ENCODE measurements at places on chromosomes 2 and 18. TPM values are rescaled to one million over a fixed set of nuclear protein-coding genes. Genes with fewer than 3 reads are reported as not detected.

DNAH7 gene
- total RNA-seq, result 0.36 TPM

CNDP1 gene
- total RNA-seq, result not detected

ANAPC1 gene
- total RNA-seq, result 50.7 TPM

CCBE1 gene
- 93.9 TPM for total RNA-seq

DNA sequence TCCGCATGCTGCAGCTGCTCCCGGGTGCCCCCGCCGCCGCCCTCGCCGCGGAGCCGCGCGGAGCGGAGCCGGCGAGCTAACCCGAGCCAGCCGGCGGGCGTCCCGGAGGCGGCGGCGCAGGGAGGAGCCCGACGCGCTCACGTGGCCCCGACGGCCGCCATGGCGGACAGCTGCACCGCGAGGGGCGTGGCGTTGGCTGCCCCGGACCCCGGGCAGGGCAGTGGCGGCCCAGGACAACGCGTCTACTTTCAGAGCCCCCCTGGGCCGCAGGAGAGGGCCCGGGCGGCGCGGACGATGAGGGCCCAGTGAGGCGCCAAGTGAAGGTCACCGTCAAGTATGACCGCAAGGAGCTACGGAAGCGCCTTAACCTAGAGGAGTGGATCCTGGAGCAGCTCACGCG is 30.0 kb upstream of the CCNYL1 start:
- H3K27ac ChIP-seq, result no peak overlapping the region
- no peaks in the 10 kb centered on the region for H3K27me3 ChIP-seq
- no peak overlapping the region for H3K4me3 ChIP-seq
- no peaks in the 10 kb centered on the region for H3K36me3 ChIP-seq

DNA sequence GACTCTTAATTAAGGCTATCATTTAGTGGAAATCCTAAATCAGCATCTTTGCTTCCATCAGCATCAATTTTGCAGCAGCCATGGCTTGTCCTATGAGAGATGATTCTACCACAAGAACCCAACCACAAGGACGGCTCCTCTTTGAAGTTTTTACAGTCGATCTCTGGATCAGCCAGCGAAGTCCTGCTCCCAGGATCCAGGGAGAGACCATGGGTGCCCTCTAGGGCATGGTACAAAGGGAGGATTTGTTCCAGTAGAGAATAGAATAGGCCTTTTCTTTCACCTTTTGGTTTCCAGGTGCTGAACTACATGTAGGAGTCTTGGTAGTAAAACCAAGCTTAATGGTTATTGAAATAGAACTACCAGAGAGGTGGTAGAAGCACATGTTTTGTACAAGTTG is 52.7 kb downstream of the TMEM200C start:
- no peaks in the 10 kb centered on the region for H3K36me3 ChIP-seq
- H3K27ac ChIP-seq, result no peak overlapping the region
- H3K4me1 ChIP-seq, result no peaks in the 10 kb centered on the region

CYS1 gene
- total RNA-seq, result under 0.01 TPM

- H3K27ac ChIP-seq, result no peak overlapping the region
- H3K4me1 ChIP-seq, result peaks cover 9% of the 10 kb centered on the region
- DNase-seq, result peak; percentile 32
- no peaks in the 10 kb centered on the region for H3K27me3 ChIP-seq
- no peak overlapping the region for H3K4me3 ChIP-seq
Measured at GRCh38 chr18:8685141-8685913, 20.0 kb upstream of the MTCL1 start.

RSAD2 gene
- not detected for total RNA-seq

GRCh38 chr2:29983308-29983707 is 61.9 kb upstream of the ALK start:
- no peaks in the 10 kb centered on the region for H3K27me3 ChIP-seq
- H3K4me1 ChIP-seq, result no peaks in the 10 kb centered on the region
- no peak overlapping the region for H3K4me3 ChIP-seq
- no peak overlapping the region for H3K27ac ChIP-seq

ABCG5 gene
- total RNA-seq, result not detected

DNA sequence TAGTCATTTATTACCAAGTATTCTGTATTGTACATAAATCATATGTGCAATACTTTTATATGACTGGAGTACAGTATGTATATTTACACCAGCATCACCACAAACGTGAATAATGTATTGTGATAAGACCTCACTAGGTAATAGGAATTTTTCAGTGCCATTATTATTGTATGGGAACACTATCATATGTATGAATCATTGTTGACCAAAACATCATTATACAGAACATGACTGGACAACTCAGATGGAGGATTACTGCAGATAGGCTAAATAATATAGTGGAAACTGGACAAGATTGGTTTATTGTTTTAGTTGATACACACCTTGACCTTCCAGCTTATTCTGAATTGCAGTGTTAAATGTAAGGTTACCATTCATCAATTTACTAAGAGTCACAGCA is 33.4 kb downstream of the VAPA start:
- no peak overlapping the region for H3K4me3 ChIP-seq
- peak; percentile 28 for DNase-seq
- H3K27me3 ChIP-seq, result no peaks in the 10 kb centered on the region
- peaks cover 3% of the 10 kb centered on the region for H3K4me1 ChIP-seq
- peaks cover 26% of the 10 kb centered on the region for H3K36me3 ChIP-seq
- H3K27ac ChIP-seq, result no peak overlapping the region

- no peak overlapping the region for H3K4me3 ChIP-seq
- H3K27me3 ChIP-seq, result no peaks in the 10 kb centered on the region
- DNase-seq, result no peak
- H3K36me3 ChIP-seq, result no peaks in the 10 kb centered on the region
- no peak overlapping the region for H3K27ac ChIP-seq
Measured at GRCh38 chr2:32768387-32769174, 140.7 kb downstream of the TTC27 start.

RFTN2 gene
- total RNA-seq, result 2.3 TPM

DNA sequence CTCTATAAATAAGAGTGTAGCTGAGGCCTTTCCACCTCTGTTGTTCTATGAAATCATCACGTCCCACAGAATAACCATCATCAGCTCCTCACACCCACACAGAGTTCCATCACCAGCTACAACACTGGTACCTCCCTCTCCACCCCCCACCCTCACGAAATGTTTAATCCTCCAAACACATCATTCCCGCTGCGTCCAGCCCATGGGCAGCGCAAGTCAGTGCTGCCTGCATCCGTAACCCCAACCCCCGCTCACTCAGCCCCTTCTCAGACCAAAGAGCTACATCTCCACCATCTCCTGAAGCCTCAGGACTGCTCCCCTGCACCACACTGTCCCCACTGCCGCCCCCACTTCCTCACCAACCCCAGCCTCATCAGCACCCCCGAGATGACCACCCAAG is 19.4 kb downstream of the DNMT3A start:
- no peak overlapping the region for H3K4me3 ChIP-seq
- peaks cover 10% of the 10 kb centered on the region for H3K36me3 ChIP-seq
- H3K4me1 ChIP-seq, result peaks cover 11% of the 10 kb centered on the region
- no peak overlapping the region for H3K27ac ChIP-seq
- DNase-seq, result no peak

DNA sequence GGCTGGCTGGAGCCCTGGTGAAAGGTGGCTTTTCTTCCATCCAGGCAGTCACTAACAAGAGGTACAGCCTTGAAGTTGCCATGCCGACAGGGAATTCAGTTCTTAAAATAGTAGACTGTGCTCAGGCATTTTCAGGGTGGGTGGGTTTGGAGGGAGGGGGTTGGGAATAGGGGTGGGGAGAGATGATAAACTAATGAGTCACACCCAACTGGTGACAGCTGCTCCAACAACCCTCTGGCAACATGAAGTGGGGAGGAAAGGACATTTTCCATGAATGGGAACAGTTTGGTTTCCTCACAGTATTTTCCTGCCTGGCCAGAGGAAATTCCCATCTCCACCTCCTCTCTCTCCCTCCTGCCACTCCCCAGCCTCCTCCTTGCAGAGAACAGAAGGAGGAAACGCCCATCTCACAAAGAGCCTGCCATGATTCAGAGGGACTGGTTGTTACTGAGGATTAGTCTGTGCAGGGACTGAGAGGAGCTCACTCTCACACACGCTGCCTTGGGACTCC is 113.0 kb upstream of the SLC1A4 start:
- H3K27me3 ChIP-seq, result peaks cover 25% of the 10 kb centered on the region
- DNase-seq, result peak; percentile 71
- no peaks in the 10 kb centered on the region for H3K36me3 ChIP-seq
- H3K4me3 ChIP-seq, result no peak overlapping the region

AGXT gene
- not detected for total RNA-seq

GRCh38 chr18:37547196-37547827 is 18.3 kb downstream of the CELF4 start:
- H3K27me3 ChIP-seq, result no peaks in the 10 kb centered on the region
- H3K4me1 ChIP-seq, result no peaks in the 10 kb centered on the region
- H3K4me3 ChIP-seq, result no peak overlapping the region
- H3K27ac ChIP-seq, result no peak overlapping the region
- H3K36me3 ChIP-seq, result no peaks in the 10 kb centered on the region

- H3K27ac ChIP-seq, result no peak overlapping the region
- peaks cover 14% of the 10 kb centered on the region for H3K36me3 ChIP-seq
- no peak overlapping the region for H3K4me3 ChIP-seq
- peaks cover 16% of the 10 kb centered on the region for H3K4me1 ChIP-seq
- H3K27me3 ChIP-seq, result no peaks in the 10 kb centered on the region
Measured at GRCh38 chr18:36813824-36814223, 15.0 kb downstream of the TPGS2 start.

- H3K4me1 ChIP-seq, result peaks cover 2% of the 10 kb centered on the region
- peak; percentile 74 for DNase-seq
- H3K4me3 ChIP-seq, result no peak overlapping the region
- no peaks in the 10 kb centered on the region for H3K36me3 ChIP-seq
- no peaks in the 10 kb centered on the region for H3K27me3 ChIP-seq
- no peak overlapping the region for H3K27ac ChIP-seq
Measured at GRCh38 chr18:40841467-40841866, 1113.6 kb upstream of the PIK3C3 start.

GRCh38 chr2:11388262-11389051 is 44.0 kb upstream of the ROCK2 start:
- DNase-seq, result no peak
- peaks cover 30% of the 10 kb centered on the region for H3K4me1 ChIP-seq
- H3K36me3 ChIP-seq, result no peaks in the 10 kb centered on the region
- no peak overlapping the region for H3K4me3 ChIP-seq
- H3K27ac ChIP-seq, result no peak overlapping the region

GRCh38 chr2:84906900-84907714 is 1.7 kb downstream of the TMSB10 start:
- no peaks in the 10 kb centered on the region for H3K27me3 ChIP-seq
- H3K27ac ChIP-seq, result peak overlapping the region; percentile 93
- peak overlapping the region; percentile 86 for H3K4me3 ChIP-seq
- H3K36me3 ChIP-seq, result peaks cover 22% of the 10 kb centered on the region
- peak; percentile 75 for DNase-seq

SERPINB10 gene
- total RNA-seq, result not detected

- no peaks in the 10 kb centered on the region for H3K27me3 ChIP-seq
- H3K27ac ChIP-seq, result no peak overlapping the region
- no peaks in the 10 kb centered on the region for H3K36me3 ChIP-seq
- H3K4me1 ChIP-seq, result no peaks in the 10 kb centered on the region
- peak; percentile 46 for DNase-seq
Measured at GRCh38 chr2:58146707-58147106, 94.4 kb downstream of the FANCL start.

DNA sequence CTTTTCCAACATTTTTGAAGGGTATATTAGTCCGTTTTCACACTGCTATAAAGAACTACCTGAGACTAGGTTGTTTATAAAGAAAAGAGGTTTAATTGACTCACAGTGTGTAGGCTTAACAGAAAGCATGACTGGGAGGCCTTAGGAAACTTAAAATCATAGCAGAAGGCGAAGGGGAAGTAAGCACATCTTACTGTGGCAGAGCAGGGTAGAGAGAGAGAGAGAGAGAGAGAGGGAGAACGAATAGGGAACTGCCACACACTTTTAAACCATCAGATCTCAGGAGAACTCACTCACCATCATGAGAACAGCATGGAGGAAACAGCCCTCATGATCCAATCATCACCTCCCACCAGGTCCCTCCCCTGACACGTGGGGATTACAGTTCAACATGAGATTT is 420.3 kb downstream of the SOCS6 start:
- H3K36me3 ChIP-seq, result no peaks in the 10 kb centered on the region
- H3K4me3 ChIP-seq, result no peak overlapping the region
- no peaks in the 10 kb centered on the region for H3K27me3 ChIP-seq

- peaks cover 9% of the 10 kb centered on the region for H3K4me1 ChIP-seq
- no peak overlapping the region for H3K27ac ChIP-seq
- peaks cover 29% of the 10 kb centered on the region for H3K36me3 ChIP-seq
- no peaks in the 10 kb centered on the region for H3K27me3 ChIP-seq
- no peak overlapping the region for H3K4me3 ChIP-seq
Measured at GRCh38 chr2:200814276-200814815, 2.6 kb downstream of the BZW1 start.

GRCh38 chr18:75204269-75204731 is 4.6 kb downstream of the PTGR3 start:
- peak; percentile 36 for DNase-seq
- H3K4me3 ChIP-seq, result peak overlapping the region; percentile 66
- peaks cover 16% of the 10 kb centered on the region for H3K36me3 ChIP-seq
- peak overlapping the region; percentile 97 for H3K27ac ChIP-seq

OSBPL6 gene
- total RNA-seq, result 3.2 TPM

GRCh38 chr2:21489080-21489479 is 365.3 kb downstream of the TDRD15 start:
- no peak overlapping the region for H3K4me3 ChIP-seq
- DNase-seq, result no peak
- H3K4me1 ChIP-seq, result no peaks in the 10 kb centered on the region
- H3K36me3 ChIP-seq, result no peaks in the 10 kb centered on the region
- H3K27ac ChIP-seq, result no peak overlapping the region

DNA sequence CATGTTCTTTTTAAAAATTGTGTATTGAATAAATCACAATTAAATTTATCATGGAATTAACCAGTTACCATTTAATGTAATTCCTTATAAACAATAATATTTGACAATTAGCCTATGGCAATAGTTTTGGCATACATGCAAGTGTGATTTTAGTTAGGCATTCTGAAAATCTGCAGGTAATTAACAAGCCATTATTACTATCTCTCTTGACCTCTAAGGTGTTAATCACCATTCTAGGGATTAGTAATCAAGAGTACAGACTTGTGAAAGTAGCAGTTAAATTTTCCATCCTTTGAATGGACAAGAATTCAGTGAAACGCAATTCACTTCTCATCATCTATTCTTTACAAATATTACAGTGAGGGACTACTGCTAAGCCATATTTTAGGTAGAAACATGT is 127.7 kb upstream of the CHST9 start:
- DNase-seq, result no peak
- no peaks in the 10 kb centered on the region for H3K27me3 ChIP-seq
- H3K27ac ChIP-seq, result no peak overlapping the region
- H3K4me1 ChIP-seq, result no peaks in the 10 kb centered on the region
- H3K4me3 ChIP-seq, result no peak overlapping the region
- no peaks in the 10 kb centered on the region for H3K36me3 ChIP-seq

PRLH gene
- total RNA-seq, result not detected

- H3K27ac ChIP-seq, result 0 out of 2 replicates have a peak overlapping the region, but pooled peaks have one; percentile 33
- no peak overlapping the region for H3K4me3 ChIP-seq
- peaks cover 4% of the 10 kb centered on the region for H3K4me1 ChIP-seq
- H3K27me3 ChIP-seq, result no peaks in the 10 kb centered on the region
Measured at GRCh38 chr2:203637471-203638167, 68.8 kb upstream of the CD28 start.

- no peak overlapping the region for H3K4me3 ChIP-seq
- DNase-seq, result peak; percentile 89
- H3K4me1 ChIP-seq, result peaks cover 12% of the 10 kb centered on the region
Measured at GRCh38 chr2:9071032-9071431, 67.5 kb upstream of the MBOAT2 start.
